Stimulated activated naive B cell treated with anti-CD40 and anti-IgM and Interleukin-4, amounts not matched to agents 10 μg/mL and 1 μg/mL and 100 μg/mL, for 72 hours (primary cell): ENCODE measurements at places on chromosomes 16 and 17.

DNA sequence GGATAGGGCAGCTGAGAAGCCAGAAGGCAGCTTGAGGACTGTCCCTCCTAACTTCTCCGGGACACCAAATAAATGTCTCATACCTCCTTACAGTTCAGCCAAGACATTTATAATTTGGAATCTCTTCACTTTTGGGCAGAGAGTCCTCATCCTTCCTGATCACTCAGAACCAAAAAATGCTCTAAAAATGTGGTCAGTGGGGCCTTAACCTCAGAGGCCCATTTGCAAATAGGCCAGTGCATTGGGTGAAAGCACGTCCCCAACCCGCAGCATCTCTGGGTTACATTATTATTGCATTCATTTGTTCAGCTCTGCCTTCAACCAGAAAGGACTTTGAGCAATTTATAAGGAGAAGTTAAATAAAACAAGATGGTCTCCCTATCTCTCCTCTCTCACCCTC, 112.4 kb upstream of the IRX3 start:
- DNase-seq = no peak

DNA sequence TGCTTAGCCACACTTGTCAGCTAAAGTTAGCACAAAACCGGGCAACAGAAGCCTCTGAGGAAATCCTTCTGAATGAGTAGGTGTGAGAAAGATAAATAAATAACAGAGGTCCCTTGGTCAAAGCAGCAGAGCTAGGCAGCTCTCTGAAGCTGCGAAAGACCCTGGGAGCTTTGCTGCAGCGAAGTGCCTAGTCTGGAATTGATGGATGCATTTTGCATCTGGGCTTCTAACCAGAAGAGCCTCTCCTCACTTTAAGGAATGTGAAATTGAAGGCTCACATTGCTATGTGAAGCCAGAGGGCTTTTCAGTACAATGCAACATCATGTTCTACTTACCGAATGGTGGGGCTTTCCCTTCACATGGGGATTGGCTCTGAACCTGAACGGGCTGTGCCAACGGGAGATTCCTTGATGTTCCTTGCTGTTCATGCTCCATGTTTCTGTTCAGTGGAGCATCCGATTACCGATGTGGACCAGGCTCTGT, 274.6 kb downstream of the HS3ST3B1 start:
- DNase-seq = no peak

- no peak for DNase-seq
Measured at GRCh38 chr16:6362321-6362720, 970.3 kb upstream of the RBFOX1 start.

- DNase-seq = no peak
Measured at GRCh38 chr17:1156864-1157263, 22.9 kb downstream of the ABR start.

GRCh38 chr17:63954402-63955063, 18.2 kb downstream of the SCN4A start:
- peak; percentile 54 for DNase-seq
